ENCODE measurements at places on chromosomes 12 and 14.

DNA sequence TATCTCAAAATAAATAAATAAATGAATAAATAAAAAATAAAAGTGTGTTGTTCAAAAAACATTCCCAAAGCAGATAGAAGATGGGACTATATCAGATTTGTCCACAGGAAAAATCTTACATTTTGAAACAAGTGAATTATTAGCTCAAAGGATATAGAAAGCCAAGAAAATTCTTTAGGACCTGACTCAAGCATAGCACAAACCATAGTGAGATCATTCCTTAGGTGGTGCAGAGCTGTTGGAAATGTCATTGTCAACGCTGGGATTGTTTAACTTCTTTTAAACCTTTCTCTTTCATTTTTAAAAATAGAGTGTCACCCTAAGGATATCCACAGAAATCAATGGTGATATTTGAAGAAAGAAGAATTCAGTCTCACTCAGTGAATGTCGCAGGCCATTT lies 43.5 kb downstream of the DRAM1 start:
- DNase-seq, result no peak

GRCh38 chr12:24769682-24770081 lies 179.2 kb downstream of the BCAT1 start:
- DNase-seq, result no peak

DNA sequence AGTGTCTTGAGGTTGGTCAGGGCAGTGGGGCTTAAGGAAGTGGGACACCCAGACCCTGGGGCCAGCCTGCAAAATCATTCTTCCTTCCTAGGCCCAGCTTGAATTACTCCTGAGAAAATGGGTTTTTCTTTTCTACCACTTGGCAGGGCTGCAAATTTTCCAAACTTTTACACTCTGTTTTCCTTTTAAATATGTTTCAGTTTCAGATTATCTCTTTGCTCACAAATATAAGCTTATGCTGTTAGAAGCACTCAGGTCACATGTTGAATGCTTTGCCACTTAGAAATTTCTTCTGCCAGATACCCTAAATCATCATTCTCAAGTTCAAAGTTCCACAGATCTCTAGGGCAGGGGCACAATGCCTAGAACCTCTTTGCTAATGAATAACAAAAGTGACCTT lies 2.9 kb upstream of the LGR5 start:
- no peak for DNase-seq

DNA sequence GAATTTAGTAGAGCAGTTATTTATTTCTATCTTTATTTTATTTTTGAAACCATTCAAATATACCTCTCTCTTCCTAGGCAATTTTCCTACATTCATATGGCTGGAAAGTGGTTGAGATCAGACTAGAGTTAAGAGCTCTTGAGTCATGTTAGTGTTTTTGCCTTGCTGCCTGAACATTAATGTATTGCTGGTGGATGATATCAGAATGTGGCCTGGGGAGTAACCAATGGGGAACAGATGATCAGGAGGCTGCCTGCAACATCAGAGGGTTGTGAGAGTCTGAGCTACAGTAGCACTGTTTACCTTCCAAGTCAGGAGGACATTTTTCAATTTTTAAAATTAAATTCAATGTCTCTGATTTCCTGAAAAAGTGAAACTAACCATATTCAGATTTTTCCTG lies 166.3 kb upstream of the TRHDE start:
- no peak for DNase-seq

DNA sequence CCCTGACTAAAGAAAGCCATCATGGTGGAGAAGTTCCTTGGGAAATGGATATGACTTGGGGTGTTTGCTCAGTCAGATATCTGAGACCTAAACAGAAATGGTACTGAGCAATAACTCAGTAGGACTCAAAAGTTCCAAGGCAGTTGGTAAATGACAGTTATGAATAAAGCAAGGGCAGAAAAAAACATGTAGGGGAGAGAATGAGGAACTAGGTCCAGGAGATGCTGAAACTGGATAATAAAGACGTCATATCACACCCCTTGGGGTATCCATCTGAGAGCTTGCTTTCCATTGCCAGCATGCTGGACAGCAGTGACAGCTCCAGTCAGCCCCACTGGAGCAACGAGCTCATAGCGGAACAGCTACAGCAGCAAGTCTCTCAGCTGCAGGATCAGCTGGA lies 37.5 kb downstream of the RPGRIP1 start:
- no peak for DNase-seq

DNA sequence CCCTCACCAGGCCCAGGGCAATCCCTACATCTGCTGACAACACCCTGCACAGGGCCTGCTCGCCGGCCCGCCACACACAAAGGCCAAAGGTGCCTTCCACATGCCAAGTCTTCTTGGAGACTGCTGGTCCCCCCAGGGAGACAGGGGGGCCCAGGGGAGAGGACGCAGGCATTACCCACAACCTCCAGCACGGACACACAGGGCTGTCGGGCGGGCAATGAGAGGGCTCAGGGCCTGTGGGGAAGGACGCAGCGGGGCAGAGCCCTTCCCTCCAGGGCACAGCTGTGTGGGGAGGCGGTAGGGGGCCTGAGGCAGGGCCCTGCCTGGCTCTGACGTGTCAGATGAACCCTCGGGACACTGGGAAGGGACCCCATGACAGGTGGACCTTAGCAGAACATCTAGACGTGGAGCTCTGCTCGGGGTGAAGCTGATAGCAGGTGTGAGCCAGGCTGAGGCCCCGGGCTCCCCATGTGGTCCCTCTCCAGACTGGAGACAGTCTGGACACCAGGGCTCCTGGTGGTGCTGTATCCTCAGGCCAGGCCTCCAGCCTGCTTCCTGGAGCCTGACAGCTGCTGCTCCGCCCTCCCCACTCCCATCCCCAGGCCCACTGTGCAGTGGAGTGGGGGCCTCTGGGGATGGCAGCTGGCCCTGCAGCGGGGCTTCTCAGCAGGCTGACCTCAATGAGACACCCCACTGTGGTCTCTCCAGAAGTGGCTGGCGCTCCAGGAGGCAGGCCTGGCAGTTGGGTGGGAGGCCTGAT lies 31.6 kb upstream of the NUDT14 start:
- DNase-seq, result no peak

DNA sequence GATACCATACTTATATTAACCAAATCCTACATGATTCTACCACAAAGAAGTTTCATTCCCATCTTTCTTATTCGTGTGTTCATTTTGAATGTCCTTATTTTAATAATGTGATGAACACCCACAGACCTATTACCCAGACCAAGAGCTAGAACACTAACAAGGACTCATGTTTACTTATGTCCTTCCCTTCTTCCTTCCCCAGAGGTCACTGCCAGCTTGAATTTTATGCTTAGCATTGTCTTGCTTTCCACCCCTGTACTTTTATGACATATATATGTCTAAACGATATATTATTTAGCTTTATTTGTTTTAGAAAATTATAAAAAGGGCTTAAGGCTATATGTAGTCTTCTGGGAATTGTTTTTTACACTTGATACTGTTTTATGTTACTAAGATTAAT lies 238.6 kb downstream of the LRIG3 start:
- DNase-seq, result no peak
